Activated CD4-positive, alpha-beta memory T cell treated with anti-CD3 and anti-CD28 coated beads, Interleukin-2, amount 10 ng/mL, durations not matched to agents 7 days and 5 days (primary cell): ENCODE measurements at places on chromosomes 12 and 14. TPM values are rescaled to one million over a fixed set of nuclear protein-coding genes. Genes with fewer than 3 reads are reported as not detected.

- no peak overlapping the region for H3K27ac ChIP-seq
- H3K4me1 ChIP-seq = peaks cover 14% of the 10 kb centered on the region
- no peak overlapping the region for H3K4me3 ChIP-seq
- peaks cover 21% of the 10 kb centered on the region for H3K27me3 ChIP-seq
- no peak for DNase-seq
Measured at GRCh38 chr12:27555925-27556778, 32.1 kb downstream of the PPFIBP1 start.

- H3K4me3 ChIP-seq = peak overlapping the region; percentile 75
- H3K27me3 ChIP-seq = peaks cover 17% of the 10 kb centered on the region
- peaks cover 35% of the 10 kb centered on the region for H3K4me1 ChIP-seq
- H3K36me3 ChIP-seq = peaks cover 2% of the 10 kb centered on the region
- peak overlapping the region; percentile 8 for H3K27ac ChIP-seq
Measured at GRCh38 chr12:122834104-122834920, 945 bp upstream of the HIP1R start.

DNA sequence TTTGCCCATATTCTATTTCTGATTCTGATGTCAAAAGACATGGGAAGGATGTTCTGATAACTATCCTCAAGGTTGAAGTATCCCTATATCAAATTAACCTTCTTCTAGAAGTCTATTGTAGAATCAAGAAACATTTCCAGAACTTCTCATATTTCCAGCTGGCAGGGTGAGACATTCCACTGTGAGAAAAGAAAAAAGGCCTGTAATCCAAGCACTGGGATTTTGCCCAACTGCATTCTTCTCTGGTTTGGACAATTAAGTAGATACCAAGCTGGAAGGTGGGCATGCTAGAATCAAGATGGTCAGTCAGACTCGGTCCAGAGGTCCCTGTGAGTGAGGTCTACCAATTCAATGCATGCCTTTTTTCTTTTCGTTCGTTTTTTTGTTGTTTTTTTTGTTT lies 60.9 kb downstream of the MAP3K9 start:
- H3K36me3 ChIP-seq = peaks cover 24% of the 10 kb centered on the region
- no peaks in the 10 kb centered on the region for H3K4me1 ChIP-seq
- H3K27ac ChIP-seq = no peak overlapping the region

DNA sequence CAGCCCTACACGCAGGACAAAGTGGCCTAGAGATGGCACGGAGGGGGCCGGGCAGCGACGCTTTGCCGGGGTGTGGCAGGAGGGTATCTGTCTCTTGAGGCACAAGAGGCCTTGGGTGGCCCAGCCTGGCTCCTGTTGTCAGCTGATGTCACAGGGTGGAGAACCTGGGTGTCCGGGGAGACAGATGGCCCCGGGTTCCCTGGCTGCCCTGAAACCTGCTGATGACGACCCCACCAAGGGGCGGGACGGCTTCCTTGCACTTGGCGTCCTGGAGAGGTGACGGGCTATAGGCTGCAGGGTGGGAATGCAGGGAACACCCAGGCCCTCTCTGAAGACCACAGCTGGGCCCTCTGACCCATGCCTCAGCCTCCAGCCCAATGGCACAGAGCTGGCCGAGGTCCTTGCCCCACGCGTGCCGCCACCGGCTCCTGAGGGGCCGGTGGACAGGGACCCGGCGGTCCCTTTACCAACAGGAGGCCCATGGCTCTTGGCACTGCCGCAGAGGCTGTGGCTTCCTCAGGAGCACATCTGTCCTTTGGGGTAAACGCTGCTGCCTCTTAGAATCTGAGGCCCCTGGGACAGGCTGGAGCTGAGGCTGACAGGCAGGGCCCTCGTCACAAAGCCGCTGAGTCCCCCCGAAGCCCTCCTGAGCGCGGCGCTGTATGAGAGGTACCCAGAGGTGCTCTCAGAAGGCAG lies 16.4 kb downstream of the TRMT61A start:
- no peaks in the 10 kb centered on the region for H3K27me3 ChIP-seq
- H3K4me1 ChIP-seq = no peaks in the 10 kb centered on the region
- H3K27ac ChIP-seq = no peak overlapping the region
- no peaks in the 10 kb centered on the region for H3K36me3 ChIP-seq
- DNase-seq = no peak

DNA sequence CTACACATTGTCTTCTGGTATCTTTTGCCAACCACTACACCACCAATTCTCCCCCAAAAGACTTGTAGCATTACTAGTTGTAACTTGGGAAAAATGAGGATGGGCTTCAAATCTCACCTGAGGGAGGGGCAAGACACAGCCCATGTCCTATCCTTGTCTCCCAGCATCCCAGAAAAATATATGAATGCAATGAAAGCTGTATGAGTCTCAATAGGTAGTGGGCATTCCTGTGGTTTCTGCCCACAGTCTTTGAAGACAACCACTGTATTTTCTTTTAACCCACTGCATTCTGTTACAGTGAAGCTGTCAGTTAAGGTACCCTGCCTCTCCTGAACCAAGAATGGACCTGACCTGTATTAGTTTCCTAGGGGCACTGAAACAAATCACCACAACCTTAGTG lies 336.2 kb upstream of the TMPO start:
- no peak overlapping the region for H3K27ac ChIP-seq
- no peak for DNase-seq
- H3K36me3 ChIP-seq = no peaks in the 10 kb centered on the region
- H3K4me3 ChIP-seq = no peak overlapping the region

GRCh38 chr12:93713060-93713459 lies 35.9 kb downstream of the CRADD start:
- no peak for DNase-seq
- H3K27ac ChIP-seq = no peak overlapping the region
- H3K4me1 ChIP-seq = peaks cover 3% of the 10 kb centered on the region

DNA sequence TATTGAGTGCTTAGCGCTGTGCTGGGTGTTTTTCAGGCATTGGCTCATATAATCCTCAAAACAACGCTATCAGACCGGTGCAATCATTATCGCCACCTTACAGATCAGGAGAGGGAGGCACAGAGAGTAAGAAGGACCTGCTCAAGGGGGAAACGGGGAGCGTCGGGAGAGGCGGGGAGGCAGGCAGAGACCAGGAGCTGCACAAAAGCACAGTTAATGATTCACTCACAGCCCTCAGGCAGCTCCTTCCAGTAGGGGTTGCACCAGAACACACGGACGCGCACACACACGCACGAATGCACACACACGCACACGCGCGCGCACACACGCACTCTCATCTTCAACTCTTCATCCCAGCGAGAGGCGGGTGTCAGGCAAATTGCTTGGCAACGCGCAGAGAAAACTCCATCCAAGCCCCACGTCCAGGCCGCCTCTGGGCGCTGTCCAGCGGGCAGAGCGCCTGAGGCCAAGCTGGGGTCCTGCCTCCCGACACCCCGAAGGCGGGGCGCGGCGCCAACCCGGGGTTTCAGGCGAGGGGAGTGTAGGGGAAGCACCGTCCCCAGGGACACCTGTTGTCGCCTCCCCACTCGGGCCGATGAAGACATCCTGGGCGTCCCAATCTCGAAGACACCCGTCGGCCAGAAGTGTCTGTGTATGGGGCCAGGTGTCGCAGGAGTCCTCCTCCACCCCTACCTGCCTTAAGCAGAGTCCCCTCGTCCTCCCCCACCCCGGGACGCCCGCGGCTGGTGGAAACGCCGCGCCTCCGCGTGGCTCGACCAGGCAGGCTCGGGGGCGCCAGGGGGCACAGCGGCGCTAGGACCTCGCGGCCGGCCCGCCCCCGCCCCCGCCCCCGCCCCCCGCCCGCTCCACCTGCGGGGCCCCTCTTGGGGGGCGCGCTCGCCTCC lies 35.5 kb upstream of the STON2 start:
- no peaks in the 10 kb centered on the region for H3K36me3 ChIP-seq
- no peak overlapping the region for H3K27ac ChIP-seq

Gene HNF1A
- total RNA-seq = not detected

Gene PCK2
- 90.6 TPM for total RNA-seq

Gene CD27
- 43.4 TPM for total RNA-seq

Gene ETNK1
- 84.9 TPM for total RNA-seq

Gene PZP
- not detected for total RNA-seq
